ENCODE measurements at places on chromosomes 6 and 20. TPM values are rescaled to one million over a fixed set of nuclear protein-coding genes. Genes with fewer than 3 reads are reported as not detected.

The BACH2 gene
- total RNA-seq, result 5.1 TPM

The MCHR2 gene
- not detected for total RNA-seq

The DXO gene
- total RNA-seq, result 19.6 TPM

The FRK gene
- total RNA-seq, result 7.4 TPM

The CCN6 gene
- total RNA-seq, result not detected

The MOG gene
- not detected for total RNA-seq

The ANKRD66 gene
- not detected for total RNA-seq

The FLOT1 gene
- 93.7 TPM for total RNA-seq

The MUC21 gene
- not detected for total RNA-seq

The COL9A3 gene
- total RNA-seq, result 19.8 TPM

The TLDC2 gene
- 39.2 TPM for total RNA-seq

The HSD17B8 gene
- total RNA-seq, result 52.5 TPM

The E2F3 gene
- total RNA-seq, result 4.2 TPM

The CST7 gene
- total RNA-seq, result not detected

The CYP21A2 gene
- total RNA-seq, result not detected

The ZSCAN23 gene
- not detected for total RNA-seq

The ADAM33 gene
- 5.6 TPM for total RNA-seq

The ELOVL4 gene
- total RNA-seq, result 0.85 TPM

The HSPA12B gene
- total RNA-seq, result 4.3 TPM

The USP49 gene
- 5.4 TPM for total RNA-seq

The PPIL6 gene
- total RNA-seq, result not detected

The GTSF1L gene
- total RNA-seq, result not detected

The SLC22A7 gene
- not detected for total RNA-seq

The CAP2 gene
- total RNA-seq, result 2.5 TPM

The PKHD1 gene
- total RNA-seq, result 0.54 TPM

The SLC17A1 gene
- total RNA-seq, result not detected

The TMX4 gene
- total RNA-seq, result 26.6 TPM

The TEAD3 gene
- total RNA-seq, result 23.3 TPM
